ENCODE measurements at places on chromosomes 1 and 21.

DNA sequence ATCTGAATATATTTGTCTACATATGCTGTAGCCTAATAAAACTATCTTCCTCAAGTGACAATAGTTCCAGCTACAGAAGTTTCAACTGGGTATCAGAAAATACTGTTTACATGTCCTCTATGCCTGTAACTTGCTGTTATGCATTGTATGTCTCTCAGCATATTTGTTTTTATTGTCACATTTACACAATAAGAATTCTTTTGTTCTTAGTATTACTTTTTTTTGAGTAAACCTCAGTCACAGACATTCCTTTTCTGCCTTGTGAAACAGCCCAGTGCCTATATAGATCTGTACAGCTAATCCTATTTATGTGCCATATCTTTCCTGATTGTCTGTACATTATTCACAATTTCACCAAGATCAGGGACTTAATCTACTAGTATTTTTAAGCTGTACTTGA lies 565.2 kb downstream of the NEGR1 start:
- no peak for DNase-seq

- no peak for DNase-seq
Measured at GRCh38 chr1:175576865-175577264, 166.5 kb downstream of the TNR start.

- DNase-seq = no peak
Measured at GRCh38 chr1:64823691-64824476, 79.0 kb downstream of the RAVER2 start.

- no peak for DNase-seq
Measured at GRCh38 chr1:3183411-3183810, 114.4 kb downstream of the PRDM16 start.

DNA sequence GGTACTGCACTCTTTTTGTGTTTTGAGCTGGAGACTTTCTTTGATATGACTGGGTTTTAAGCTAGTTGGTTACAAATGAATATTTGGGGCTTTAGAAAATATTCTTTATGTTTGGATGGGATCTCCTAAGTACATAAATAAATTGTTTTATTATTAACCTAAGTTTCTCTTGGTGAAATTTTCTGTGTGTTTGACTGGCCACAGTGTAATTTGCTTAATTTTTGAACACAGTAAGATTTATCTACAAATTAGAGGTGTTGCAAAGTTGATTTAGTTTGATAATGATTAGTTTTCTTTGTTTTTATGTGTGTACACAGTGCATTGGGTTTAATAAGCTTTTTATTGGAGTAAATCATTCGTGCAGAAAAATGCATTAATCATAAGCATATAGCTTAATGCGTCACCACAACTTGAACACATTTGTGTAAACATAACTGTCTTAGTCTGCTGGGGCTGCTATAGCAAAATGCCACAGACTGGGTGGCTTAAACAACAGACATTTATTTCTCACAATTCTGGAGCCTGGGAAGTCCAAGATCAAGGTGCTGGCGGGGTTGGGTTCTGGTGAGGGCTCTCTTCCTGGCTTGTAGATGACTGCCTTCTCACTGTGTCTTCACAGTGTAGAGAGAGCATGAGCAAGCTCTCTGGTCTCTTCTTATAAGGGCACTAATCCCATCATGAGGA lies 17.4 kb upstream of the SLC6A9 start:
- no peak for DNase-seq

DNA sequence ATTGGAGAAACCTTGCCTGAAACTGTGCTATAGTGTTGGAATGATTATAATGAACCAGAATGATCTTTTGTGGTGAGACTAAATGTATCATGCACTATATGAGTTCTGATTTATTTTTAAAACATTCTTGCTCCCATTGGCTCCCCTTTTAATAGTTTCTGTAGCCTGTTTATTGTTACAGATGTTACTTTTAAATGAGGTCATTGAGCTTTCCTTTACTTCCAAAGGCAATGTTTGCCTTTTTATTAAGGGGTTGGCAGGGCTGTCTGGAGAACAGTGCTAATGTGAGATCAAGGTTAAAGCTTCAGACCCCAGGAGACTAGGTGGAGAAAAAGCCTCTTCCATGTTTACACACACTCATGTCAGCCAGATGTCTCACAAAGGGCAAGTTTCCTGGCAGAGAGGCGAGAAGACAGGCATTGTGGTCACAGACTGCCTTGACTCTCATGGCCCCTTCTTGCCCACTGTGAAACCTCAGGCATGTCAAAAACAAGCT lies 120.6 kb upstream of the RAVER2 start:
- DNase-seq = no peak

GRCh38 chr1:152000964-152001630 lies 7.4 kb upstream of the S100A10 start:
- DNase-seq = no peak

DNA sequence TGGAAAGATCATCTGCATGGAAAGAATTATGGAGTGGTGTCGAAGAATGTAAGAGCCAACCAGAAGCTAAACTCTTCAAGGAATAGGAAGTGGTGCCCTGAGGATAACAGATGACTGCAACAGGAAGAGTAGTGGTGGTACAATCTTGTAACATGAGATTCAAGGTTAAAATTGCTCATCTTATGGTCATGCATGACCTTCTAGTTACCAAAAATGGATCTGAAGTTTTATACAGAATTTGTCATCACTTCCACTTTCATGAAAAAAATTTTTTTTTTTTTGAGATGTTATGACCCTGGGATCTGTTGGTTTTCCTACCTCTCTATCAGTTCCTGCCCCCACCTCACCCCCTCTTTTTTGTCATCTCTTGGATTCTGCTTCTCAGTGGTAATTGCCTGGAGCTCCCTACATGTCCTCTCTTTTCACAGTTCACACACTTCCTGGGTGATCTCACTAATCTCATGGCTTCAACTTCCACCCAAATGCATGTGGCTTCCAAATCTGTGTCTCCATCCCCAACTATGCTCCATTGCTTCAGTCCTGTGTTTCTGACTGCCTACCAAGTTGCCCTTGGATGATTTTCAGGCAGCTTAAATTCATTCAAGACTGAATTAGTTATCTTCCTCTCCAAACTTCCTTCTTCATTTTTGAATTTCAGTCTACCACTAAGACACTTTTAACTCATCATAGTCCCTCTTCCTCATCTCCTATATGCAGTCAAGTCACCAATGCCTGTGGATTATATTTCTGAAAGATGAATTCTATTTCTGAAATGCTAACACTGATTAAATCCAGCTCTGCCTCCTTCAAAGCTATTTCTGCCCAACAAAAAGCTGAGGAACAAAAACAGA lies 48.4 kb downstream of the SLAMF6 start:
- DNase-seq = no peak

DNA sequence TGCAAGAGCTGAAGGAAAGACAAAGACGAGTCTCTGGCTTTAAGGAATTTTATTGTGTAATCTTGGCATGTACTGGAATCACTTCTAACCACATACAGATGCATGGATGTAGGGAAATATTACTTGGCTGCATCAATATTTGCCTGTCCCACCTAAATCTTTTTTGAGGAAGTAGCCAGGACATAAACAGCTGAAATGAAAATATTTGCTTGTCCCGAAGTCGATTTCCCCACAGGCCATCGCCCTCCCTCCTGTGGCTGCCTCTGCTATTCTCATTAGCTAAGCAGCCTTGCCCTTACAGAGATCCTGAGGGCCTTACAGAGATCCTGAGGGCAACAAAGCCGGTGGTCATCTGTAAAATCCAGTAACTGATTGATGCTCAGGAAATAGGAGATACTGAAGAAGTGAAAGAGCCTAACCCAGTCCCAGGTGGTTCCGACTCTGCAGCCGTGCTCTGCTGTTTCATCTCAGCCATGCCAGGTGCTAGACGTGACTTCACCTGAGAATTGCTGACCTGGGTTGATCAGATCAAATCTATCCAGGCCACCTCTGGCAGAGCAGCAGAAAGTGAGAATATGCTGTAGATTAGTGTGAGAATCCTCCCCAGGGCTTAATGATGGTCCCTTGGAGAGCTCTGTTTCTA lies 25.5 kb downstream of the MAN1C1 start:
- no peak for DNase-seq

DNA sequence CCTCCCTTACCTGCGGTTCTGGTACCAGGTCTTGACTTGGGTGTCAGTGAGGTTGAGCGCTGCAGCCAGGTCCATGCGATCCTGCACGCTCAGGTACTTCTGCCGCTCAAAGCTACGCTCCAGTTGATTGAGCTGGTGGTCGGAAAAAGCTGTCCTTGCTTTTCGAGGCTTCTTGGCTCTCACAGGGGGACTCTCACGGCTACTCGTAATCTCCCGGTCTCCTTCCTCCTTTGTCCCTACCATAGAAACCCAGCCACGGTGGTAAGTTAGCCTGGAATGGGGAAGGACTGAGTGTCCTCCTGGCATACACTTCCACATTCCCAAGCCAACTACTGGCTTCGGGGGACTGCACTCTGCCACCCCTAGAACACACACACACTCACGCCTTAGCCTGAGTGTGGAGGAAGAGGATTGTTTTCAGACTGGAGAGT lies 2.6 kb downstream of the BARHL2 start:
- no peak for DNase-seq

DNA sequence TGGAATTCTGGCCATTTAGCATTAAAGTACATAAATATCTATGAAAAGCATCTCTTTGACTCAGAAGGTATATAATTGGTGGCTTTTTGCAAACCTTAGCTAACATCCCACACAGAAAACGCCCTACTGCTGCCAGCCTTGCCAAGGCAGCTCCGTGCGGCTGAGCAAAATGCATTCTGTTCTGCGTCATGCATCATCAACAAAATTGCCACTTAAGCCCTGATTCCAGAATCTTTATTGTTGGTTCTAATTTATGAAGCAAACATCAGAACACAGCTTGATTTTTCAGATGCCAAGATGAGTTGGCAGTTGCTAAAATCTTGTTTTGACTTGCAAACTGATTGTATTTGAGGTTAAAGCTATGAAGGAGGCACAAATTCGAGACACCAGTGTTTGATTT lies 314.9 kb upstream of the DEPDC1 start:
- DNase-seq = no peak

GRCh38 chr1:3664700-3665375 lies 12.5 kb downstream of the TP73 start:
- DNase-seq = no peak

DNA sequence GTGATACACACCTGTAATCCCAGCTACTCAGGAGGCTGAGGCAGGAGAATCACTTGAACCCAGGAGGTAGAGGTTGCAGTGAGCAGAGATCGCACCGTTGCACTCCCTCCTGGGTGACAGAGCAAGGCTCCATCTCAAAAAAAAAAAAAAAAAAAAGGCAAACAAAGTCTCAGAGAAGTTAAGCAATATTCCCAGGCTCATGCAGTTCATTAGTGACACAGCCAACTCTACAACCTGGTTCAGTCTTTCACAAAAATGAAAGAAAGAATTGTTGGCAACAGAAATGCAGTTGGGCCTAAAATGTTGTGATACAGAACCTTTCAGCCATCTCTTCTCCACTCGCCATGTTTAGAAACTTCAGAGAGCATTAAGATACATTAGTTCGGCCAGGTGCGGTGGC lies 242.1 kb downstream of the LTN1 start:
- no peak for DNase-seq

DNA sequence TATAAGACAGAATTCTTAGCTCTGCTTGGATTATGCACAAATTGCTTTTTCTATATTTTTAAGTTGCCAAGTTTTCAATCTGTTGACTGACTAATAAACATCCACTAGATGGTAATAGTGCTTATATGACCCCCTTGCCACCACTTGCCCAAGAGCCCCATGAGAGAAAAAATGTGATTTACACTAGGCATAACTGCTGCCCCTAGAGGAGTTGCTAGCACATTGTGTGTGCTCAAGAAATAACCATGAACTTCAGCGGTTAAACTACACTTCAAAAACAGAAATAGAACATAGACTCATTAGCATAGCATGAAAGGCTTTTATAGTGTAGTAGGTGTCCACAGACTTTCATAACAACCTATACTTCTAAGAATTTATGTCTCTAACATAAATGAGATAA lies 61.4 kb downstream of the BRINP3 start:
- no peak for DNase-seq

DNA sequence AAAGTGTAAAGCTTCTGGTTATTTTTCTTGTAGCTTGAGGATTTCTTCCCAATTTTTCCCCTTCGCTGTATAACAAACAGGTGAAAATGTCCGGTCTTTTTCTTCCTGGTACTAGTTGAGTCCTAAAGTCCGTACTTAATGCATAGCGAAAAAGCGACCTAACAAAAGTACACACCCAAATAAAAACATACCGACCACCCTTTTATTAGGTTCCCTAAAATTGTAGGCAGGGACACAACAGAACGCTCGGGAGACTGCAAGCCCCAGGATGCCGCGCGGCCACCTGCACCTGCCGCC lies 281 bp upstream of the BTF3L4 start:
- no peak for DNase-seq

- DNase-seq = no peak
Measured at GRCh38 chr1:63033211-63033610, 249.3 kb downstream of the ATG4C start.

DNA sequence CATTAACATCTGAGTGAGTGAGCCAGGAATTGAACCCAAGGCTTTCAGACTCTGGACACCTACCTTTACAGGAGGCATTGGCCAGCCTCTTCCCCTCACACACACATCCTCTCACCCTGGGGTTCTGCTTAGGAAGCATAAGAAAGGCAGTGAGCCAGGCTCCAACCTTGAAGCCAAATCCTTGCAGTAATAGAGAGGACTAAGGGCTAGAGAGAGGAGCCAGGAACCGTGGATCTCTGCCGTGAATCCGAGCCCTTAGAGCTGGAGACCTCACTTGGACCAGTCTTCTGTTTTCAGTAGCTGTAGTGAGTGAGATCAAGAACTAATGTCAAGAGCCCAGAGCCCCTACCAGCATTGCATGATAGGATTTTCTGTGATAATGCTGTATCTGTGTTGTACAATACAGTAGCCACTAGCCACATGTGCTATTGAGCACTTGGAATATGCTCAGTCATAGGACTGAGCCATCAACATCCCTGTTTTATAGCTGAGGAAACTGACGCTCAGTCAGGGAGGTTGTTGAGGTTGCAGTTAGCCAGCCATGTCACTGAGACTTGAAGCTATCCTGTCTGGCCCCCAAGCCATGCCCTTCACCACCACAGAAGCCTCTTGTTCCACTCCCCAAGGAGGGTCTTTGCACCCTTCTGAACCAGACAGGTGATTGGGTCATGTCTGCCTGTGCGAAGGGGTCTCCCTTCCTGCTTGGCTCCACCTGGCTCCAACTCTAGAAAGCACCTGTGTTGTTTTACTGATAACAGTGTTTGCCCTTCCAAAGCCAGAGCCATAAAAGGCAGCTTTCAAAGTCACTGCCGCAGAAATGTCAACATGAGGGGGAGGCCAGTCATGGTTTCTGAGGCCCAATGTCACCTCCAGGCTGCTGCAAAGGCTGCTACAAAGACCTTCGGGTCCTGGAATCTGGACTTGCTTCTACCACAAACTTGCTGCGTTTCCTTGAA lies 101.1 kb upstream of the JUN start:
- no peak for DNase-seq

DNA sequence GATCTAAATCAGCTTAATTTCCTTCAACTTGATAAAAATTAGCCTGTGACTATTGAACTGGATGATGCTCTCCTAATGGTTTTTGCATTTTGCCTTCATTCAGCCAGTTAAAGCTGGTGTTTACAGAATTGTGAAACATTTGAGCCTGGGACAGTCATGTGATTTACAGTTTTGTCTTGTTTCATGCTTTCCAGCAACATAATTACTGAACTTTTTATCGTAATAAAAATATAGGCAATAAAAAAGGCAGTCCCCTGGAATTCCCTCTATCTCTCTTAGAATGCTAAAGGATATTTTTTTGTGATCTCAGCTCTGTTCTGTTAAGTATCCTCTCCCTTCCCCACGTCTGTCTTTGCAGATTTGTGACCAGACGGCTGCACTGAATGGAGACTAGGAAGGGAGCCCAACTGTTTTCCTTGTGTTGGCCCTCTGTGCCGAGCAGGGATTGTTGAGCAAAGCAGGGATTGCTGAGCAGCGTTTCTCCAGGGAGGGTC lies 70.3 kb upstream of the RGL1 start:
- DNase-seq = no peak

All from activated B cell treated with CpG ODN at 0.5 μM for 24 hours (primary cell).